ENCODE measurements at places on chromosomes 6 and 20.

DNA sequence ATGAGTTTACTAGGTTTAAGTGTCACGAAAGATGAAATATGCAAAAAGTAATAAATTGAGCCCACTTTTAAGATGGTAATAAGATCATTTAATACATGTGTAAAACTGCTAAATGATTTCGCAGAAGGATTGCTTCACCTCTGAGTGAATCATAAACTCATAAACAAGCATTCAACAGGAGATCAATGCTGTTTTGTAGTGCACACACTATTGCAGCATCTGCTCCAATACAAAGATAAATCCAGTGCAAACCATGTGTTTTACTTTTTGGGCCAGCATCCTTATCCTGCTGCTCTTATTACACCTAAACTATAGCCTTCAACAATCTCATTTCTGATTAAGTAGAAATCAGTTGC is 400.1 kb downstream of the NKAIN2 start:
- DNase-seq, result no peak

DNA sequence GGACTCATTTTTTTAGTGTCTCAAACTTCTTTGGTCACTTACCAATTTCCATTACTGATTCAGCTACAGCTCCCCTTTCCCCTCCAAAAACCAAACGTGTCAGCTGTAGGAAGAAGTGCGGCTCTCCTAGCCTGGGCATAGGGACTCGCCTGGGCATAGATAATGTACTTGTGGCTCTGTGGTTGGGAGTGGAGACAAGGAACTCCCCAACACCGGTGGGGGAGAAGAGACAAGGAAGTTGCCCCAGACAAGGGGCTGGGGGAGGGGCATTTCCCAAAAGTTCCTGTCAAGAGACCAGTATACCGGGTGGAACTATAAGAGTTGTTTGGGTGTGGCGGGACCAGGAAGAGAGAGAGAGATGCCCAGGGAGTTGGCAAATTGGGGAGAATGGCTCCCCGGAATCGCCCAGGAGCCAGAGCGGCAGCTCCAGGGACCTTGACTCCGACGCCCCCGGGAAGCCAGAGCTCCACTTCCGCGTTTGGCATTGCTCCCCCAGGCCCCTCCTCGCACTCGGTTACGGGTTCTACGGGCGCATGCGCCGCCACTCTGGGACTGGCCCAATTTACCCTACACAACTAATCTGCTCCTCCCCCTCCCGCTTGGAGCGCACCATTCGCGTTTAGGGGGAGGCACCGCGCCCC is 871 bp upstream of the ZFAND3 start:
- DNase-seq, result peak; percentile 99

GRCh38 chr6:6730831-6731230 is 142.3 kb downstream of the LY86 start:
- DNase-seq, result no peak

DNA sequence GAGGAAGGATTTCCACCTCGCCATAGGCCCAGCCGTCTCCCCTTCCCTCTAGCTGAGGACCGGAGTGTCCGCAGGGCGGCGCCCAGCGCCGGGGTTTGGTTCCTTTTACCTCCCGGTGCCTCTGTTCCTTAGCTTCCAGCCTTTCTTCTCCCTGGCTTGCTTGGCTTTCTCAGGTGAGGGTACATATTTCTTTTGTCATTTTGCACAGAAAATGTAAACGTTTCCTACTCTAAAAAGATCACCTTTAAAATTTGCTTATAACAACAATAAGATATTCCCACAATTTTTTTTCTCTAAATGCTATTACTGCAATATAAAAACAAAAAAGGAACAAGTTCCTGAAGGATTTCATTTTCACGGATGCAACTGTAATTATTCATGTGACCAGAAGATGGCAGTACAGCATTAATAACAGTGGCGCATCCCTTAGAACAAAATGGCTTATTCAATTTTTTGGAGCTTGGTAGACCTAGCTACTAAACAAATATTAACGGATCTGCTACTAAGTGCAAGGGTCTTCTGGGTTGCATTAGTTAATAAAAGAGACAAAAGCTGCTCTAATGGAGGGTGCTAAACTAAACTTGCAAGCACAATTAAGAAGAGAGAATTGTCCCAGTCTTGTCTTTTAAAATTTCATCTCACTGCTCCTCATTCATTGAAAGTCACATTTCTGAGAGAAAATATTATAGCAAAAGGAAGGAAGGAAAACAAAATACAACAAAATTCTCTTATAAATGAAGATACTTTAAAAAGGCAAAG is 172.9 kb downstream of the ADGRG6 start:
- no peak for DNase-seq

DNA sequence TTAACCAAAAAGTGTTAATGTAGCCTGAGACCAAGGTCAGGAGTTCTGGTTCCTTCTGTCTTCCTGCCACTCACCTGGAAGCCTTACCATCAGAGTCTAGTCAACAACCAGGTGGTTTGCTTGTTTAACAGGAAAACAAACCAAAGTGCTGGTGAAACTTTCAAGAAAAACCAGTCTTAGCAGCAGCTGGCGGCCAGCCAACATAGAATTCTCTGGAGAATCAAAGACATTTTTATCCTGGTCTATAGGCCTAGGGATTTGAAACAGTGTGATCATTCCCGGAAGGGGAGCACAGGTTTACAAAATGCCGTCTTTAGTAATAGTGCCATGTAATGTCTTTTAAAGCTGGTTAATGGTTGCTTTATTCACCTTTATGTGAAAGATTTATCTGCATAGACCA is 146.6 kb upstream of the AKIRIN2 start:
- DNase-seq, result no peak

DNA sequence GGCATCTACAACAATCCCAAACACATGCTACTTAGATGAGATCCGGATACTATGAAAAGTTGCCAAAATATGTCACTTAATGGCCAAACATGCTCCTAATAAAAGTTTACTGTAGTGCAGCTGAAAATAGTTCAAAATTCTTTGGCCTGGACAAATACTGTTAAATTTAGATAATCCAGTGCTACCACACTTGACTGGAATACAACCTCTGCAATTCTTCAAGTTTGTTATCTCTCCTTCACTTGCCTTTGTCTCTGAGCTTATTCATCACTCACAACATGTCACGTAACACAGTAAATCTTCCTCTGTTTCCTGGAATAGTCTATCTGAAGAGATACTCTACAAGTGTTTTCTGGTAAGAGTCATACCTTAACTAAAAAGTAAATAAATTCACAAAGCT is 10.5 kb upstream of the PLN start:
- no peak for DNase-seq

DNA sequence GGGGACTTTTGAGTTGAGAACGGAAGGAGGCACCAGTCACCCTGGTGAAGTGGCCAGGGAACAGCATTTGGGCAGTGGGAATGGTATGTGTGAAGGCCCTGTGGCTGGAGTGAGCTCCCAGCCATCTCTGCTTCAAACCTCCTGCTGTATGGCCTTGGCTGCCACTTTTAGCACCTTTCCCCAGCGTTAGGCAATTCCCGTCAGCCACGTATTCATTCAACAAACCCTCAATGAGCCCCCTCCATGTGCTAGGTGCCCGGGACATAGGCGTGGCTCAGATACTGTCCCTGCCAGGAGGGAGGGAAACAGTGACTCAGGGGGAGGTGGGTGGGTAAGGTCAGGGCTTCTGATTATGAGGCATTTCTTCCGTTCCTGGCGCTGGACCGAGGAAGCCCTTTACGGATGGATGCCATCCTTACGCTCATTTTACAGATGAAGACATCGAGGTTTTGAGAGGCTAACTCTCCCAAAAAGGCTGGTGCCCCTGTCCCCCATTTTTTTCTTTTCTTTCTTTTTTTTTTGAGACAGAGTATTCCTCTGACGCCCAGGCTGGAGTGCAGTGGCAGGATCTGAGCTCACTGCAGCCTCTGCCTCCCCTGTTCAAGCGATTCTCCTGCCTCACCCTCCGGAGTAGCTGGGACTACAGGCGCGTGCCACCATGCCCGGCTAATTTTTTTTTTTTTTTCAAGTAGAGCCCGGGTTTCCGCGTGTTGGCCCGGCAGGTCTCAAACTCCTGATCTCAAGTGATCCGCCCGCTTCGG is 37.5 kb downstream of the SRC start:
- DNase-seq, result no peak

DNA sequence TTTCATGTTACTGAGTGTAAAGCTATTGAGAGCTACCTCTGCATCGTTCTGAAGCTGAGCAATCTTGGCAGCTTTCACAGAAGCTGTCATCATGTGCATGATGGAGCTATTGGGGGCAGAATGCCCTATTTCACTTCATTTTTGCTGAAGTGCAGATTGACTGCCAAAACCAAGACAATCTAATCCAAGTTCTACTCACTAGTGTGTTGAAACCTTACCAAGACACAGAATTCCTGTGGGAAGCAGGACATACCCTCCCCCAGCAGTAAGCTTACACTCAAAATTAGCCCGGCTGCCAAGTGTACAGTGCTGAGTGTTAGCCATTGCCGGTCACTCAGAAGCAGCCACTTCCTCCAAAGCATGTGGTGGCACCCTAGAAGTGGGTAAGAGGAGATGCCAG is 177.3 kb upstream of the TENT5A start:
- DNase-seq, result no peak

DNA sequence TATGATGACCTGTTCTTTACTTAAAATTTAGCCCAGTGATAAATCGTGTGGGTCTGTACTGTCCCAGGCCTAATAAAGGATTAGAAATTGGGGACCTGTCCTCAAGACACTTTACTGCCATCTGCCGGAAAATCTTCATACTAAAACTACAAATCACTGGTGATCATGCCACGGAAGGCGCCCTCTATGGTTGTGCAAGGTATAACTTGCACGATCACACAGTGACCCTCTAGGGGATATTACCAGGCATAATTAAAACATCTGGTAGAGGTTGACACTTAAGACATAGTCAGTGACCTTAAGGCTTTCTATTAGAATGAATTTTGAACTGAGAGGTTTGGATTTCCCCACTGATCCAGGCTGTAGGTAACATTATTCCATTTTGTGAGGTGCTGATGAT is 172.6 kb downstream of the BMP2 start:
- DNase-seq, result no peak

DNA sequence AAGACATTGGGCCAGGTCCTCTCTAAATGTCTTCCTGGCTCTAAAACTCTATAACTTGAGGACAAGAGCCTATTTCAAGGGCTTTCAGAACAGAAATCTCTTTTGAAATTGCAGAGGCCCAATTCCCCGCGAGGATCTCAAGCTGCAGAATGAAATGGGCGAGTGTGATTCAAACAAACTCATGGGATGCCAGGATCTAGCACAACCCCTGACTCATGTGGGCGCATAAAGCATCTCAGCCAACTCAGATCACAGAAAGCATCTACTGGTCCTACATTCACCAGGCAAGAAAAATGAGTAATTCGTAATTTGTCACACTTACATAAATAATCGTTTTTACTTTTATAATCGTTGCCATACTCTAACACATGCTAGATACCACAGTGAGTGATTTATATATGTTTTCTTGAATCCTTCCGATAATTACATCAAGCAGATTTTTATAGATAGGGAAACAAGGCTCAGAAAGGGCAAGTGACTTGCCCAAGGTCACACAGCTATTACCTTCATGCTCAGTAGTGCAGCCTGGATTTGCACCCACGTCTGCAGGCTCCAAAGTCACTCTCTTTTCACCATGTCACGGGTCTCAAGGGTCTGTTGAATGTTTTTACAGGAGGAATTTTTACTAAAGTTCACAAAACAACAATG is 26.2 kb downstream of the FOXF2 start:
- no peak for DNase-seq

DNA sequence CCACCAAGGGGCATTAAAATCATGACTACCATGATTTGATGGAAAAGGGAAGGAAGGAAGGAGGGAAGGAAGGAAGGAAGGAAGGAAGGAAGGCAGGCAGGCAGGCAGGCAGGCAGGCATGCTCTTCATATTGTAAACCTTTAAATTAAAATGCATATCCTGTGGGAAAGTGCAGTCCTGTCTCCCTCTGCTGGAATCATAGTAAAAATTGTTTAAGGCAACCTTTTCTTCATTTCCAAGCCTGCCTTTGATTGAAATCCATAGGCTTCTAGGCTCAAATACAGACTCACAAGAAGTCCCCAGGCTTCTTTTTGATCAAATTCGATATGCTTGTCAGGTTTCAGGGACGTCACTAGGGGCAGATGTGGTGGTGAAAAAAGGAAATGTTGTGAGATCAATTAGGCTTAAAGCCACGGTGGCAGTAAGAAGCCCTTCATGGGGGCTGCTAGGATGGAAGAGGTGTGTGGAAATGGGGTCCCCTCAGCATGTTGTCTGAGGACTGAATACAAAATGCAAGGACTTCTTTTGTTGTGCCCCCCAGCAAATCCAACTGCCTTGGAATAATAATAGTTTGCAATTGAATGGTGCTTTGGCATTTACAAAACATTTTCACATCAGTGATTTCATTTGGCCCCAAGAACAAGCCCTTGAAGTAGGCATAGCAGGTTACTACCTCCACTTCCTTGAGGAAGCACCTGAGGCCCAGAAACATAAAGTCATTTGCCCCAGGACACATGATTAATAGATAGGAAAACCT is 25.6 kb upstream of the GABRR1 start:
- DNase-seq, result no peak

DNA sequence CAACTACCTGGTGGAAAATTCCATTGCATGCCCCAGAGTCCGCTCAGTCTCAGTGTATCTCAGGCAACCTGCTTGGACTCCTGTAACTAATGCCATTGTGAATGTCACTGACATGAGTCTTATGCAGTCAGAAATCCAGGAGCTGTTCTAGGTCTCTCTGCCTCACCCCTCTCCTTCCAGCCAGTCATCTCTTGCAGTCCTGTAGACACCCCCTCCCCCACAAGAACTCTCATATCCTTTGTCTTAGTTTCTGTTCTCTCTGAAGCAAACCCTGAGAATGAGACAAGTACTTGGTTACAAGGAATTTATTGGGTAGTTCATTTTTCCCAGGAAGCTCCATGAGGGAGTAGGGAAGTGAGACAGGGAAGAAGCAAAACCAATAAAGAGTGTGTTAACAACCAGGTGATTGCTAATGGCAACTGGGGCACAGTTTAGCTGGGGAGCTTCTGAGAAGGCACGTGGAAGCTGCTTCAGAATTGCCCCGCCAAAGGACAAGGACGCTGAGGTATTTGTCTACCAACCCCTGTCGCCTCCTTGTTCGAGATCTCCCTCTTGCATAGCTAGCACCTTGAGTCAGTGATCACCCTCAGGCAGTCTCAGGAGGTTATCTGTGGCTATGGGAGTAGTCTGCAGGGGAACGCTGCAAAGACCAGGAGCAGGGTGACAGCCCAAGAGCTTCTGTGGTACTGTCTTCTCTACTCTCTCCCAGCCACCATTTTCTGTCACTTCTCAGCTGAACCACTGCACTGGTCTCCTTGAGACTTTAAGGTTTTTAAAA is 911.4 kb upstream of the FLRT3 start:
- no peak for DNase-seq

- no peak for DNase-seq
Observed at GRCh38 chr6:151514000-151514730, 20.3 kb downstream of the CCDC170 start.

DNA sequence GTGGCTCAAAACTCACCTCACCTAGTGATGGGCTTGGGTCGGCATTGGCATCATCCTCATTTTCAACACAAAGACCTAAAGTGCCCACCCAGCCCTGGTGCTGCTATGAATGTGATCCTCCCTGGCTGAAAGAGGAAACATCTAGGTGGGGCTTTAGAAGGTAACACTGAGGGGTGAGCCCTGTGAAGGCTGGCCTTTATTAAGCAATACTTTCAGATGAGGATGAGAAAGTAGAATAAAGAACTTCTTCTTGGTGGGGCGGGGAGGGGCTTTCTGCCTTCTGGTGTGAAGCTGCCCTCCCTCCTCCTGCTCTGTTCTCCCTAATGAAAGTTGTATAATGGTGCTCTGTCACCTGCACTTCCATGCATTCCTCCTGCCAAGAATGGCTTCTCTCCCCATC is 133.0 kb upstream of the TRAF3IP2 start:
- DNase-seq, result no peak

GRCh38 chr6:114747995-114748625 is 405.3 kb upstream of the HS3ST5 start:
- peak; percentile 55 for DNase-seq

GRCh38 chr20:43389839-43390626 is 67.7 kb upstream of the SRSF6 start:
- DNase-seq, result no peak
